Heart left ventricle (tissue), 16 donors: ENCODE measurements at places on chromosomes 13 and 19. TPM values are rescaled to one million over a fixed set of nuclear protein-coding genes. Genes with fewer than 3 reads are reported as not detected.

DNA sequence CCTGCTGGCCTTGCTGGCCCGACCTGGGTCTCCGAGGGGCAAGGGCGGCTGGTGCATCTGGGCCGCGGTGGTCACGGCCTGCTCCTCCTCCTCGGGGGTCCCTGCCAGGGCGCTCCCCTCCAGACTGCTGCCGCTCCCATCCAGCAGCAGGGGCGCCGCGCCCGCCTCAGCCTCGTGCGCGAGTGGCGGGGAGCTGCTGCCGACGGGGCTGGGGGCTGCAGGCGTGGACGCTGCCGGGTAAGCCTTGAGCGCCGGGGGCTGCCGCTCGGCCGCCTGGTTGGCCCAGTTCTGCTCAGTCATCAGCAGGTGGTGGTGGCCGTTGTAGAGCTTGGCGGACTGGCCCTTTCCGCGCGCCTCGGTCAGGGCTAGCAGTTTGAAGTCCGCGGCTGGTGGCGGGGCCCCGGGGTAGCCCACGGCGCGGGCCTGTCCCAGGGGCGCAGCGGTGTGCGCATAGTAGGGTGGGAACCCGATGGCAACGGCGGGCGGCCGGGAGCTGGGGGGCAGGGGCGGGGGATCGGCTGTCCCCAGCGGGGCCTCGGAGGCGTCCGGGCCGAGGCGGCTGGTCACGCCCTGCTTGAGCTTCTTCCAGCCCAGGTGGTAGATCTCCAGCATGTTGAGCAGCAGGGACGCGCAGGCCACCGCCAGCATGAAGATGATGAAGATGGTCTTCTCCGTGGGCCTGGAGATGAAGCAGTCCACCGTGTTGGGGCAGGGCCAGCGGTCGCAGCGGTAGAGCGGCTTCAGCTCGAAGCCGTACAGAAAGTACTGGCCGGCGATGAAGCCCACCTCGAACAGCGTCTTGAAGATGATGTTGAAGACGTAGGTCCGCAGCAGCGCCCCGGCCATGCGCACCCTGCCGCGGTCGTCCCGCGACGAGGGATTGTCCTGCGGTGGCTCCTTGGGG is 18.6 kb downstream of the GJA3 start:
- no peak for DNase-seq

GRCh38 chr13:41694545-41695301 is 237.4 kb downstream of the RGCC start:
- peak; percentile 77 for DNase-seq

DNA sequence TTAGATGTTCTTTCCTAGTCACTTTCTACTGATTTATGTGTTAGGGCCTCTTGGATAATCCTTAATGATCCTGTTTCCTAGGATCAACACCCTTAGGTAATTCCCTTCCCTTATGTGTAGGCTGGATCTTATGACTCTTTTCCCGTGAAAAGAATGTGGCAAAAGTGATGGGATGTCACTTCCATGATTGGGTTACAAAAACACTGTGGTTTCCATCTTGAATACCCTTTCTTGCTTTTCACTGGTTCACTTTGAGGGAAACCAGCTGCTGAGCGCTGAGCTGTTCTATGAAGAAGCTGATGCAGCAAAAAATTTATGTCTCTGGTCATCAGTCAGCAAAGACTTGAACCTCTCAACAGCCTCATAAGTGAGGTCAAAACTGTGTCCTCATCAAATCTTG is 609.4 kb downstream of the OLFM4 start:
- DNase-seq, result no peak

GRCh38 chr13:42334329-42334706 is 62.4 kb downstream of the AKAP11 start:
- DNase-seq, result no peak

DNA sequence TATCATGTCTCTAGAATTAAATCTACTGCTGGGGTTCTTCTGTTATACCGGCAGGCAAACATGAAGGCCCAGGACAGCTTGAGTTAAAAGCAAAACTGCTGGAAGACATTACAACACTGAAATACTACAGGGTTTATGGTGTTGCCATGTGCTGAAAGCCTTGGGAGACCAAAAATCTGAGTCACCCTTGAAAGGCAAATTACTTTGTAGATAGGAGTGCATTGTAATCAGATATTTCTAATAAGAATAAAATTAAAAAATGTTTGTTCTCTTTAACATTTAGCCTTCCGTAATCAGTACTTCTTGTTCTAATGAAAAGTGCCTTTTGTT is 181.3 kb downstream of the PCDH9 start:
- DNase-seq, result no peak

DNA sequence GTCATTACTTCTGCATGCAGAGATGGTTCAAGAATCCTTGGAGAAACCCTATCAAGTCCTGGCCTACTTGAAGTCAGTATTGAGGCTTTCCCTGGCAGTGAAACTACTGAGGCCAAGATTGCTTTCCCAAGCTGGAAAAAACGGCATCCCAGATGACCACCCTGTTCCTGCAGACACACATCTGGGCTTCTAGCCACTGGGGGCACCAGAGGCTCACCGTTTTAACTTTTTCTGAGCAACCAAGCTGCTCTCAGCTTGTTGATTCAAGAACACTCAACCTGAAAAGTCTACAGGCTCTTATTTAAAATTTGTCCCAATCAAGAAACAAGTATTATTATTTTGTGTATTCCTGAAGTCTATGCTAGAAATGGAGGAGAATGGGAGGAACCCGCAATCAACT is 66.6 kb downstream of the SPRYD7 start:
- DNase-seq, result no peak

- peak; percentile 47 for DNase-seq
Measured at GRCh38 chr19:46659151-46660007, 1.6 kb downstream of the DACT3 start.

GRCh38 chr19:5914946-5915781 is 1.1 kb downstream of the CAPS start:
- DNase-seq, result no peak

GRCh38 chr19:18562086-18562485 is 4.4 kb downstream of the KXD1 start:
- DNase-seq, result peak; percentile 65

DNA sequence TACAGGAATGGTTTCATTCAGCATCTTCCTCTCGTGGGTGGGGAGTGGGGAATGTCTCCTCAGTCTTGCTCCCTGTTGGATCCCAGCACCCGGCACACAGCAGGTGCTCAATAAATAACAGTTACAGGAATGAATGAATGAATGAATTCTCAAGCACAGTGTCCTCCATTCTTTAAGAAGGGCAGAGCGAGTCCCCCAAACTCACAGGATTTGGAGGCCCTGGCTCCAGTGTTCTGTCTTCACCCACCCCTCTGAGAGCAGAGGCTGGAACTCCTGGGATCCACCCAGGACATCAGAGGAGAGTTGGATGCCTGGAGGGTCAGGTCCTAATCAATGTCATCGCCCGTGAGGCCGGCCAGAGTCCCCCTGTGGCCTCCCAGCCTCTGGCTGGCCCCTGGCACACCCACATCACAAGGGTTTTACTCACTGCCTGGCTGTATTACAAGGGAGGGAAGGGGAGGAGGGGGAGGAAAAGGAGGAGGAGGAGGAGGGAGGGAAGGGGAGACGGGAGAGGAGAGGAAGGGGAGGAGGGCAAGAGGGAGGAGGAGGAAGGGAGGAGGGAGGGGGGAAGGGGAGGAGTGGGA is 8.7 kb upstream of the CREB3L3 start:
- peak; percentile 26 for DNase-seq

DNA sequence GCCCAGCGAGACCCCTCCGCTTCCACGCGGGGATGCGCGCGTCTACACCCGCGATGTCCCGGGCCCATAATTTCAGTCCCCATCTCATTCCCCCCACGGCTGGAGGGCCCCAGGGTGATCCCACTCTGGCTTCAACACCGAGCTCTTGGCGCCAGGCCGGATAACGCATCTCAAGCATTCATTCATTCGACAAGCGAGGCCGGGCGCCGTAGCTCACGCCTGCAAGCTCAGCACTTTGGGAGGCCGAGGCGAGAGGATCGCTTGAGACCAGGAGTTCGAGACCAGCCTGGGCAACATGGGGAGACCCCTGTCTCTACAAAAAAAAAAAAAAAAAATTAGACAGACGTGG is 5.9 kb downstream of the ANGPTL6 start:
- no peak for DNase-seq

DNA sequence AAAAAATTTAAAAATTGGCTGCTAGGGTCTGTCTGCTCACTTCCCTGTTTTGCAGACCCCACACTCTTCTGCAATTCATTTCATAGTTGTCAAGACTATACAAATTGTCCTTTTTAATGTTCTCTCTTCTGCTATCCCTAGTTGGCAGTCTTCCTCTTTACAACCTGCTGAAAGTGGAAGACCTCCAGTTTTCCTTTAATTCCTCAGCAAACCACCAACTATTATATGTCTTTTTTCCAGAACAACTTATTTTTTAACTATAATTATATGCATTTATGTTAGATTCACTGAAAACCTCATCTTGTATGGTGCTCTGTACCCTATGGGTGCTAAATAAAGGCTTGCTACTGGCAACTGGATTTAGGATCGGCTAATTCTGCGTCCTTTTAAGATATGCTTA is 1.1 kb upstream of the PHF11 start:
- DNase-seq, result no peak

- no peak for DNase-seq
Measured at GRCh38 chr19:10565028-10565566, 713 bp downstream of the KRI1 start.

GRCh38 chr19:17652627-17653026 is 35.5 kb downstream of the UNC13A start:
- no peak for DNase-seq

DNA sequence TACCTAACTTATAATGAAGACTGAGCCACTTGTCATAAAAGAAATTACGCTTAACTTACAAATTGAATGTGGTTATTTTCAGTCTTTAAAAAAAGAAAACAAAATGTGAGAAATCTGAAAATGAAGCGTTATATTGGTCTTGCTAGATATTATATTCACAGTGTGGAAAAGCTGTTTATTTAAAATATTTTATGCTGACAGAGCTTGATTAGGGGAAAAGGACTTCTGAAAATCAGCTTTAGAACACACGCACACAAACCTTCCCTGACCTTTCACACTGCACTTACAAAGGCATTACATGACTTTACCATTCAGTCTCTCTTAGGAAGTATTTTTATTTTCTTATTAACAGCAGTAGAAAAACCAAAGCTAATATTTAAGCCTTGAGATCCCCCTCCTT is 461.5 kb downstream of the DIAPH3 start:
- DNase-seq, result no peak

GRCh38 chr13:50073340-50073739 is 58.1 kb downstream of the KCNRG start:
- DNase-seq, result no peak

DNA sequence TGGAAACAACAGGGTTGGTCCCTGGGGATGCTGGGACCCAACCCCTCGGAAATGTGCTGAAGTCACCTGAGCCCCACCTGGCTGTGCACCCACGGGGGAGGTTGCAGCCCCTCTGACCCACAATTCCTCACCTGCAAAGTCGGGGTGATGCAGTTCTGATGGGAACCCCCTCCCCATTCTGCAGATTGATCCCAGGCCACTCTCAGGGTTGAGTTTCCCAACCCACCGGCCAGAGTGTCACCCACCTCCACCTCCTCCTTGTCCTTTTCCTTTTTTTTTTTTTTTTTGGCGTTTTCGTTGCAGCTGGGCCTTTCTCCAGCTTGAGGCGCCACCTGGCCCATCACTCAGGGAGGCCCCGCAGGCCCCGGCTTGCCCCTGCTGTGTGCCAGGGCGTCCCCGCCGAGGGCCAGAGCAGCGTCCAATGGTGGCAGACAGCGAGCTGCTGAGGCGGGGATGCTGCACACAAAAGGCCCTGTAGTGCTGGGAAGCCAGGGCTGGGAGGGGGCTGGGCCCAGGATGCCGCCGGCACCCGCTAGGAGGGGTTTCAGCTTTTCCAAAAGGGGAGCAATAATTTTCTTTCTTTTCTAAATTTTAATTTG is 4.6 kb downstream of the PIK3R2 start:
- DNase-seq, result no peak

DNA sequence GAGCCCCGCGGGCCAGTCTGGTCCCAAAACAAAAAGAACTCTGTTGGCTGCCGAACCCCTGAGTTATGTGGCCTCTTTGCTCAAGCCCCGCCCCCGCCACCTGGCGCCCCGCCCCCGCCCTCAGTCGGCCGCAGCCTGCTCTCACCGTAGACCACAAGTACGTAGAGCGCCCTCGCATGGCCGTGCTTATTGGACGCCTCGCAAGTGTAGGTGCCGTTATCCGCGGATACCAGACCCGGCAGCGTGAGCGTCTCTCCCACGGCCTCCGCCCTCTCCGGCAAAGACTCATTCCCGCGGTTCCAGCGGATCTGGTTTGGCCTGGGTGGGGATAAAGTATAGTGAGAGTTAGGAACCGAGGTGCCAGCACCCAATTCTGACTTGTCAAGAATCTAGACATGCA is 5.5 kb upstream of the ZNF428 start:
- no peak for DNase-seq

- no peak for DNase-seq
Measured at GRCh38 chr13:47306991-47307390, 410.1 kb upstream of the HTR2A start.

DNA sequence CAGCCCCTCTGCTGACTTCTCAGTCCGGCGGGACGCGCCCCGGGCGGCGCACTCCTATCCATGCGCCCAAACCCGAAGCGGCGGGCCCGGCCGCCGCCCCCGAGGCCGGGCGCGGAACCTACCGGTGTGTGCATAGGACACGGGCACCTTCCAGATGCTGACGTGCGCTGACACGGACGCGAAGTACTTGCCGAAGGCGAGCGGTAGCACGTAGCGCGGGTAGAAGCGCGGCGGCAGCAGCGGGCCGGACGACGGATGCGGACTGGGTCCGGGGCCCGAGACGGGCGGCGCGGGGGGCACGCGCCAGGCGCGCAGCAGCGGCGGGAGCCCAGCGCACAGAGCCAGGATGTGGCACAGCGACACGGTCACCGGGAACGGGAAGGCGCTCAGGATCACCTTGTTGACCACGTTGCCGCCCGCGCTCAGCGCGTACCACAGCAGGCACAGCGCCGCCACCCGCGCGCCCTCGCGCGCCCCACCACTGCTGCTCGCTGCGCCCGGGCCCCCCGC is 338 bp downstream of the SLC35E1 start:
- no peak for DNase-seq

- no peak for DNase-seq
Measured at GRCh38 chr13:114325729-114326128, 11.4 kb downstream of the CHAMP1 start.

- no peak for DNase-seq
Measured at GRCh38 chr13:99307247-99307646, at the start of gene GPR183. TSS of gene GPR183 (minus strand) at chr13:99307399. CDS start at chr13:99296145, 11,254 bp downstream.

GRCh38 chr13:44748439-44748838 is 172.3 kb upstream of the TSC22D1 start:
- DNase-seq, result no peak

GRCh38 chr13:80359414-80359777 is 18.5 kb upstream of the SPRY2 start:
- DNase-seq, result no peak

The ZGLP1 gene
- 1.1 TPM for polyA plus RNA-seq

The TPTE2 gene
- polyA plus RNA-seq, result not detected

The PROZ gene
- polyA plus RNA-seq, result not detected

The SIAH3 gene
- not detected for polyA plus RNA-seq

The TNFSF13B gene
- 0.76 TPM for polyA plus RNA-seq

The CATSPERD gene
- not detected for polyA plus RNA-seq

The ARHGAP33 gene
- 3.4 TPM for polyA plus RNA-seq

The OLFM2 gene
- 3.0 TPM for polyA plus RNA-seq

The TRIP10 gene
- polyA plus RNA-seq, result 110 TPM

The SYNGR4 gene
- polyA plus RNA-seq, result not detected

The IL12RB1 gene
- polyA plus RNA-seq, result 0.19 TPM

The CD33 gene
- polyA plus RNA-seq, result 2.3 TPM

The KCNN4 gene
- 0.46 TPM for polyA plus RNA-seq
